Mesenchymal stem cell (in vitro differentiated cells and primary cell): ENCODE measurements at places on chromosomes 16 and 17.
A peak's percentile ranks its signal among the peaks of the same experiment; 100 is the strongest.

DNA sequence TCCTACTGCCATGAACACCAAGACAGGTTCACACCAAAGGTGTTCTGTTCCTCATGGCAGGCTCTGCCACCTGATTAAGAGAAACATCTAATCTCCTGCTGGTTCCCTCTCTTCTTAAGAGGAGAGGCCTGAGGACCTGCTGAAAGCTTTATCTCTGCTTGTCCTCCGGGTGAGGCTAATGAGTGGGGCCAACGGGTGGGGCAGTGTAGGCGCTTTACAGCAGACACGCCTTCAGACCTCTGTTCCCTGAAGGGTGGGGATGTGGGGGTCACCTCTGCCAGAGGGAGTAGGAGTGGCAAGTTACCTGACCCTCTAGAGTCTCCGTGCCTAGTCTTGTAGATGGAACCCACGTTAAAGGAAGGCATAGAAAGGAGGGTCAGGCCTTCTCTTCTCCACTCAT lies 4.2 kb upstream of the MRM1 start:
- DNase-seq, result no peak

DNA sequence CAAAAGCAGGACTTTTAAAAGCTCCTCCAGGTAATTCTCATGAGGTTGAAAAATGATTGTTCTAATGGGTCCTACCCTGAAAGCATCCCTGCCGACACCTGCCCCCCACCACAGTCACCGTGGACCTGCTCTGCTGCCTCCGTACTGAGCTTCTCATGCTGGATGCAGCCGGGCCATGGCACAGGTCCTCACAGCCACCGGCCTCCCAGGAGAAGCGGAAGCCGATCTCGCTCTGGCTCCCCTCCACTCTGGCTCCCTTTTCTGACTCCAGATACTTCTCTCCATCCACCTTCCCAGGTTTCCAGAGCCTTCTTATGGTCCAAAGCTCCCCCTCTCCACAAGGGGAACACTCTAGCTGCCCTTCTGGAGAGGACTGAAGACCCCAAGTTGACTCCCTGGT lies 10.2 kb downstream of the RPRML start:
- no peak for DNase-seq

DNA sequence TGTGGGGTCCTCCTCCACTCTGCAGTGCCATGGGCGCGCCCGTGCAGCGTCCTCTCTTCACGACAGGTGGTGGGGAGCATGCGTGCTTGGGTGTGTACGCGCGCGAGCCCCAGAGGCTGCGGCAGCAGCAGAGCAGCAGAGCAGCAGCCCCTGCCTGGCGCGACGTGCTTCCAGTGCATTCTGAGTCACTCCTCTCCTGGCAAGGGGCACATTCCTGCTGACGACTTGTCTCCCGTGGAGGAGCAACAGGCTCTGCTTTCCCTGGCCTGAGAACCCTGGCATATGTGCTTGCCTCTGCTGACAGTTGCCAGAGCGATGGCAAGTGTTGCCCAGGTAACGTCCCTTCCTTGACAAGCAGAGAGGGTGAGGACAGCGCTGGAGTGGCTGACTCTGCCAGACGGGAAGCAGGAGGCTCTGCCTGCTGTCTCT lies 133.8 kb upstream of the PLCG2 start:
- peak; percentile 95 for DNase-seq

DNA sequence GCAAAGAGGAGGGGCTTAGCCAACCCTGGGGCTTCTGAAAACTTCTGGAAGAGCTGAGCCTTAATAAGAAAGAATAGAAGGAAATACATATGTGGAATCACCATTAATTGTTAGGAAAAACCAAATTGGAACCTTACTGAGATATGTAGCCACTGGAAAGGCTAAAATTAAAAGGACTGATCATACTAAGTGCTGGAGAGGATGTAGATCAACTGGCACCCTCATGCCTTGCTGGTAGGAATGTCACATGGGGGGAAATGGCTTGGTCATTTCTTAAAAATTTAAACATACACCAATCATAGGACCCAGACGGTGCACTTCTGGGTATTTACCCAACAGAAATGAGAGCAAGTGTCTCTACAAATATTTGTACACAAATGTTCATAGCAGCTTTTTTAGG lies 11.1 kb downstream of the BMERB1 start:
- DNase-seq, result no peak

DNA sequence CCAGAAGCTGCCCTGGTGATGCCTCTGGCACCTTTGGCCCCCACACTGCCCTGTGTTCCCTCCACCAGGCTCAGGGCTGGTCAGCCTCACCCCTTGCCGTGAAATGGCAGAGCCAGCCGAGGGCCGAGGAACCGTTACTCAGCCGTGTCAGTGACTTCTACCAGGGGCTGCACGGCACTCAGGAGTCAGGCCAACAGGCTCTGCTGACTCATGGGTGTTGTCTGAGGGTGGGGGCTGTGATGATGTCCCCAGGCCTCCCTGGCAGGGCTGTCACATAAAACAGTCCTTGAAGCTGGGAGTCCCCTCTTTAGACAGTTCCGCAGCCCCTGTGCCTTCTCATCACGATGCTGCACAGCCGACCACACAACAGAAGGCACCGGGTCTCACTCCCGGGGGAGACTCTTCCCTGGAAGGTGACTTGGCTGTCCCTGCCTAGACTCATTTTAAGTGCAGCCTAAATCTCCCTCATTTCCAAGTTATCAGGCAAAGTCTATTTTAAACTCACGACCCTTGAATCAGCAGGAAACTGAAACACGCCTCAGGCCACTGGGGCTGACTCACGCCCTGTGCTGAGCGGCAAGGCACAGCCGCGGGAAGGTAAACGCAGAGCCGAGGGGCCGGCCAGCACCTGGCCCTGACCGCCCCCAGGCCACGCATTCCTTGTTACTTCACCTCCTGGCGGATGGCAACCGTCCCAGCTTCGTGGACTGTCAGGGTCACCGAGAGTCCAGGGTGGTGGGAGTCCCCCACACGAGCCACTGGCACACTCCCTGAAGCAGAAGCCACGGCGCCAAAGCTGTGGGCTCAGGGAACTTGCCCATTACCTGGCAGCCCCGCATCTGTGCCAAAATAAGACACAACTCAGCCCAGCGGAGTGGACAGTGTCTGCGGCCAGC lies 102.6 kb downstream of the ZNF778 start:
- peak; percentile 96 for DNase-seq

DNA sequence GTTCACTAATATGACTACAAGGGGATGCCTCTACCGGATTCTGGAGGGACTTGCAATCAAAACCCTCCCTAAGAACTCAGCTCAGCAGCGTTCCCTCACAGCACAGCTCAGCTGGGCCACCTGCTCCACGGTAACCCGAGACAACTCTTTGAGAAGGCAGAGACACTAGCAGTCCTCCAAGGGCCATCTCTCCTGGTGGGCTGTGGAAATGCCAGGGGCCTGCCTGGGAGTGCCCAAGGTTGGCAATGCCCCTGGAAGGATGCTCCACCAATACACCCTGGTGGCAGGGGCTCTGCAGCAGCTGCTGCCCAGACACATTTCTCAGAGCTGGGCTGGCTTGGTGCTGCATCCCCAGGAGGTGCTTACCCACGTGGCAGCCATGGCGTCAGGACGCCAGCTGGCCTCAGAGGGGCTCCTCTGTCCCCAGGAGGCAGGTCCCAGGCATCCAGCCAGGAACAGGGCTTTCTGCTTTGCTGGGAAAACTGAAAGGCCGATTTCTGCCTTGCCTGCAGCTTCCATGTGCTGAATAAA lies 16.5 kb downstream of the CDIP1 start:
- DNase-seq, result no peak

- DNase-seq, result no peak
Measured at GRCh38 chr17:77306790-77307478, 166.2 kb downstream of the SEC14L1 start.

GRCh38 chr17:18182978-18183333 lies 672 bp upstream of the ALKBH5 start:
- peak; percentile 92 for DNase-seq

- no peak for DNase-seq
Measured at GRCh38 chr16:12063004-12063395, 86.5 kb downstream of the SNX29 start.

- no peak for DNase-seq
Measured at GRCh38 chr17:62716834-62717588, 89.5 kb downstream of the MRC2 start.

DNA sequence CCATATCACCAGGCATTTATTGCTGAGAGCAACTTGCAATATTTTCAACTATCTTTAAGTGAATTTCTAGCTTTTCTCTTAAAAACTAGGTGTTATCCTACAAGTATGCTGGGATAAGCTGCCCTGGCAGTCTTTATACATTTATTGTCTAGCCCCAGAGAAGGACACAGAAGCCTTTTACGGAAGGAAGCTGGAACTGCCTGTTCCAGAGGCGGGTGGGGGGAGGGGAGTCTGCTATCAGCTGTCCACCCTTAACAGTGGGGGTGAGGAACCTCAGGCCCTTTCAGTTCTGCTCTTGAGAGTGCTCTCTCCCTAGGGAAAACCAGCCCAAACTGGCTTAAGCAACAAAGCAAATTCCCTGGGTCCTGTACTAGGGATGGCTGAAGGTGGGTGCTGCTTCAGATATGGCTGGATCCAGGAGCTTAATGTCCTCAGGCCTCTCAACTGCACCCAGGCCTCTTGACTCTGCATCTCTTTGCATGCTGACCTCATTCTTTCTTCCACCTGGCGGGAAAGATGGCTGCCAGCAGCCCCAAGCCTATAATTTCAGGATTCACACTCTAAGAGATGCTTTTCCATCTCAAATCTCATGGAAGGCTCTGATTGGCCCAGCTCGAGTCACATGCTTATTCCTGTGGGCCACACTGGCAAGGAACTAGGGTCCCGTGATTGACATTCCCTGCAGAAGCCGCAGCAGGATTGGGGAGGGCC lies 16.6 kb downstream of the NAGPA start:
- DNase-seq, result no peak

DNA sequence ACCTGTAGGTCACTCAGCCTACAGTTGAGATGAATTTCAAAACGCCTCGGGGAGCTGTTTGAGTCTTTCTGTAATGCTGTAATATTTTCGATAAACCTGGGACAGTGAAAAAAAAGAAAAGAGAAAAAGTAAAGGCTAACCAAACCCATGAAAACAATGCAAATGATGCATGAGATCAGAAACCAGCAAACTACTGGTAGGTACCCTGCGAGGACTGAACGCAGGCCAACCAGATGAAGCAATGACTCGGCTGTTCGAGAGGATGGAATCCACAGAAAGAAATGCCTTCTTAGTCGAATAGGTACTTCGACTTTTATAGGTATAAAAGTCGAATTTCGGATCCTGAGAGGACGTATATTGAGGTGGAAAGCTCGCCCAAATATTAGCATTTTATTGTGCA lies 509 bp upstream of the ATAD5 start:
- no peak for DNase-seq

DNA sequence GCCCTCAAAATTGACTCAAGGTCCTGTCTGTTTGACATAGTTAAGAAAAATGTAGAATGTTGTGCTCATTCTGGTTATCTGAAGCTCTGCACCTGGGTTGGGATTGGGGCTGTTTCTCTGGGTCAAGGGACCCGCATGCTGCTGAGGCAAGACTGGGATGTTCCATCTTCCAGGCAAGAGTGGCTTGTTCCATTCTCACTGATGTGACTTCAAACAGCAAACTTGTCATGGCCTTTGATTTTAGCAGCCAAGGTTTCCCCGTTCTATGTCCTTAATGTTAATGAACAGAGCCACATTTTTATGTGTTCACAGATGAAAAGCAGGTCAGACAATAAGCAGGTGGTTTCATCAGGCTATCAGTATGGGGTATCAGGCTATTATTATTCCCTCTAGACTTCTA lies 25.7 kb downstream of the ST6GALNAC1 start:
- no peak for DNase-seq

DNA sequence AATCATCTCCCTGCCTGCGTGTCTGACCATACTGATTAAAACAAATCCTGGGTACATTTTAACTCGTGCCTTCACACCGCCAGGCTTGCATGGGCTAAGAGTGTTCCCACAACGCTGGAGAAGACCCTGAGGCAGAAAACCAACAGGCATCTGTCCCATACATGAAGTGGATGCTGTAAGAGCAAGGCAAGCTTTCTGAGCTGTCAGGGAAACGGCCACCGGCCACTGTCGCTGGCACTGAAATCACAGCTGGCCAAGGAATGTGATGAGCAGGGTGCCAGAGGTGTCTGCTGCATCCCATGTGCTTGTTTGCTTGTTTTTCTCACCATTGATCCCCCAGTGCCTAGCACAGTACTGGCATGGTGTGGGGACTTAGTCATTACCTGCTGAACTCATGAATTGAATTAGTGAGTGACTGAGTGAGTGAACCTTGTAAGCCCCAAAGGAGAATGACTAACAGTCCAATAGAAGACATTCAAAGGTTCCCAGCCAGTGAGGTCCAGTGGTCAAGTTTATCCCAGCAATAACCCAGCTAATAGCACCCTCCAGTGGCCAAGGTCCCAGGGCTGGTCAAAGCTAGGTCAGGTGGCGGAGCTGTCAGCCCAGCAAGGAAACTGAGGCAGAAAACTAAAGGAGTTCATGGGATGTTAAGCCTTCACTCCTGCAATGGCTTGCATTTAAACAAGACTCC lies 92.7 kb upstream of the CDH5 start:
- DNase-seq, result no peak

GRCh38 chr17:50626037-50626574 lies 8.6 kb upstream of the ABCC3 start:
- peak; percentile 75 for DNase-seq

DNA sequence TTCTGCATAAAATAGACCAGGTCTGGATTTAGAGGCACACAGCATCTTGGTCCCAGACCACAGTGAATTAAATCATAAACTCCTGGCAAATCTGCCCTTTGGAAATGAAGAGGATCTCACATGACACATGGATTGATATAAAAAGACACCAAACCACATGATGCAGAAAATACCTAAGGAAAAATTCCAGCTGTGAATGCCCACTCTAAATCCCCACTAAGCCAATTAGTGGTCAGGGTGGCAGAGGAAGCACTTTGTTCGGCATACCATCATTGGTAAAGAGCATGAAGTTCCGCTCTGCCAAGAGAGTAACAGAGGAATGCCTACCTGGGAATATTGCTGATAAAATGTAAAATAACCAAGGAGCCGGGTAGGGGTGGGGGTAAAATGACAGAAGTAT lies 32.4 kb upstream of the NOL11 start:
- DNase-seq, result no peak

DNA sequence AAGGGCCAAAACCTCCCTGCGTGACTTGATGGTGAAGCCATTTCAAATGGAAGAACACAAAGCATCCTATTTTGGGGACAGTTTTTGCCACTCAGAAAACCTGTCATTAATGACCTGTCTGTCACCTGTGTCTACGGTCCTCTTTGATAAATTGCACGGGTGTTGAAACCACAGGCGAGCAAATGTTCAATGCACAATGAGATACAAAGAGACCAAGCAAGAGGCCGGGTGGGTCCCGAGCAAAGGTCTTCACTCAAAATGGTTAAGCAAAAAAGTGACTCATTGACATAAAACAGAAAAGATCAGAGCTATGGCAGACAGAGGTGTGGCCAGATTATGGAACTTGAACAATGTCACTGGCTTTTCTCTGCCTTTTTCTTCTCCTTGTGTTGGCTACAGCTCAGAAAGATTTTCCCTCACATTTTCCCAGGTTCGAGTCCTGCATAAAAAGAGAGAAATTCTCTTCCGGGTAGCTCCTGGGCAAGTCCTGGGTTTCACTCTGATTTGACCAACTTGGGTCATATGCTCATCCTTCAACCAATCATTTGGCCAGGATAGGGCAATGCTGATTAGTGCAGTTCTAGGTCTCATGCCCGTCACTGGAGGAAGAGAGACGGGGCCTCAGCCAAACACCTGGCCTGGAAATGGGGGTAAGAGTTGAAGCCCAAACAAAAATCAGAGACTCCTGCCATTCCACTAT lies 92.2 kb downstream of the CMC2 start:
- no peak for DNase-seq

GRCh38 chr17:10628756-10629155 lies 28.4 kb downstream of the MYH3 start:
- DNase-seq, result no peak
